ENCODE measurements at places on chromosomes 11 and 22.
A peak's percentile ranks its signal among the peaks of the same experiment; 100 is the strongest.

DNA sequence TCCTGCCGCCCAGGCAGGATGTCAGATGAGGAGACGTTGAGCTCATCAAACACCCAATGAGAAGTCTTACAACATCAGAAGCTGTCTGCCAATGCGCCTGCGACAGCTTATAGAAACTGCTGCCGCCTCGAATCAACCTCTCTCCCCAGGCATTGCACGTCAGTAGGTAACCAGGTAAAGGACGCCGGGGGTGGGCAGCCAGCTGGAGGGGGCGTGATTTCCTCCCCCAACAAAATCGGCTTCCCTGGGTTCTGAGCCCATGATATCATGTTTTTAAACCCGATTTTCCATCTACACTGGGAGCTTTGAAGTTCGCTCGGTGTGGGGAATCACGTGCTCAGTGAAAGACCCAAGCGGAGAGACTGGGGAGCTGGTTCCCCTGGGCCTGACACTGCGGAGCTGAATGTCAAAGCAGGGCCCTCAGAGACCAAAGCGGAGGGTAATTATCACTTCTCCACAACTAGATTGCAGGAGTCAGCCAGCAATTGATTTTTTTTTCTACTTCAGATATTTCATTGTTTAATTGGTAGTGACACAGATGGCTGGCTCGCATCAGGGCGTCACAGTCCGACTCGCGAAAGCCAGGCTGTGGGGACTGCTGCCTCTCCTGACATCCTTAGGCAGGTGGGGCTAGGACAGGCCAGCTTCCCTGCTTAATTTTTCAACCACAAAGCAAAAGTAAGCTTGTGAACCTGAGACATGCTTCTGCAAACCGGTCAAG, 15.4 kb downstream of the FAM83F start:
- DNase-seq, result peak; percentile 42

DNA sequence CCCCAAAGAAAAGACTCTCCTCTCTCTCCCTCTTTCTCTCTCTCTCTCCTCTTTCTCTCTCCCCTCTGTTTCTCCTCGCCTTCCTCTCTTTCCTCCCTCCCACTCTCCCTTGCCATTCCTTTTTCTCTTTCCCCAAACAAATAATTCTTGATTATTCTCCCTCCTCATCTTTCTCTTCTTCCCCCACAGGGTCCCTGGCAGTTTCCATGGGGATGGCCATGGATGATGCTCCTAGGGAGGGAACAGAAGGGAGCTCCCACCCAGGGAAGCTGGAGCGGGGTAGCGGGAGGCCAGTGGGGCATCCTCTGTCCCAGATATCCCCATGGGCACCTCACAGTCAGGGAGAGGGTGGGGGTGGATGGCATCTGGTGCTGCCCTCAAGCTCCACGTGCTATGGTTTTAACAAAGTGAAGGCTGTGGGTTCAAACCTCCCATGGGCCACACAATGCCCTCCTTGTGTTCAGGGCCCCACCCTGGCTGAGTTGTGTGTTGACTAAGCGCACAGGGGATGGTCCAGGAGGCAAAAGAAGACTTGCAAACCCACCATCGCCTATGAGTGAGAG, 266.4 kb downstream of the BUD13 start:
- DNase-seq, result no peak

DNA sequence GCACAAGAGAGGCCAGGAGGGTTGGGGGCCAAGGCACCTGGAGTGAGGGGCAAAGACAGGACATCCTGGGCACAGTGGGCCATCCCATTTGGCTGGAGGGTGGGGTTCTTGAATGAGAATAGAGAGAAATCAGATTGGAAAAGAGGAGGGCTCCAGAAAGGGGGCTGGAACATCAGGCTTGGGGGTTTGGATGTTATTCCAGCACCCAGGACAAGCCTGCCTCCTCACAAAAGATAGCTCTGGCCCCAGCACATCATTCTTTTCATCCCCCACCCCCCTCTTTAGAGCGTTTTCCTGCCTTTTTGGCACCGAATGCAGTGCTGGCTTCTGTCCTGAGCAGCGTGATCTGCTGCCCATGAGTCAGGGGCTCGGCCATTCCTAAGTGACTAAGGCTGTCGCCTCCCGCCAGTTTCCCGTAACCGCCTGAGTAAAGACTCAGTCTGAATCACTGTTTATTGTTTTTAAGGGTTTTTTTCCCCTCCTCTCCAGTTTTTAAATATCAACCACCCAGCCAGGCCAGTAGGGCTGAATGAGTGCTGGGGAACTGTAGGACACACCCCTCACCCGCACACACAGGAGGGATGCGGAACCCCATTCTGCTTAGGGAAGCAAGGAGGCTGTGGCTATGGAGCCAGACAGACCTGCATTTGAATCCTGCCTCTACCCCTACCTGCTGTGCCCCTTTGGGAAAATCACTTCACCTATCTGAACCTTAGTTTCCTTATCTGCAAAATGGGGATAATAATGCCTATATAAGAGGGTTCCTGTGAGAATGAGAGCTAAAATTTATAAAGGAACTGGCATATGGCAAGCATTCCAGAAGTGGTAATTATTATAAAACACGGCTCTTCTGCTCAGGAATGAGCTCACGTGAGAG, 32.4 kb upstream of the NAV2 start:
- DNase-seq, result peak; percentile 70

- no peak for DNase-seq
These were observed 240.0 kb upstream of the LARGE1 start for GRCh38 chr22:34160141-34160783.

DNA sequence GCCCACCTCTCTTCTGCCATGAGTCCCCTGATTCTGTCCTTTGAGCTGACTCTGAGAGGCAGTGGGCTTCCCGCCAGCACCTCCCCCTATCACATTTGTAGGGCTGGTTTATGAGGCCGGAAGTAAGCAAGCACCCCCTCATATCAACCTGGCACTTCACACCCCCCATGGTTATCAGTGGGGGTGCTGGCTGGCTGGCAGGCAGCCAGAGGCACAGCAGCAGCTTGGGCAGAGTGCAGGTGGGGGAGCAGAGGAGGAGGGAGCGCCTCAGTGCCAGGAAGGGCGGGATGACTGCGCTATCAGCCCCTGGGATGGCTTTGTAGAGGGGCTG, 22.9 kb upstream of the CHRM4 start:
- DNase-seq, result no peak

GRCh38 chr11:30914143-30914762, 328.1 kb upstream of the MPPED2 start:
- DNase-seq, result peak; percentile 65

DNA sequence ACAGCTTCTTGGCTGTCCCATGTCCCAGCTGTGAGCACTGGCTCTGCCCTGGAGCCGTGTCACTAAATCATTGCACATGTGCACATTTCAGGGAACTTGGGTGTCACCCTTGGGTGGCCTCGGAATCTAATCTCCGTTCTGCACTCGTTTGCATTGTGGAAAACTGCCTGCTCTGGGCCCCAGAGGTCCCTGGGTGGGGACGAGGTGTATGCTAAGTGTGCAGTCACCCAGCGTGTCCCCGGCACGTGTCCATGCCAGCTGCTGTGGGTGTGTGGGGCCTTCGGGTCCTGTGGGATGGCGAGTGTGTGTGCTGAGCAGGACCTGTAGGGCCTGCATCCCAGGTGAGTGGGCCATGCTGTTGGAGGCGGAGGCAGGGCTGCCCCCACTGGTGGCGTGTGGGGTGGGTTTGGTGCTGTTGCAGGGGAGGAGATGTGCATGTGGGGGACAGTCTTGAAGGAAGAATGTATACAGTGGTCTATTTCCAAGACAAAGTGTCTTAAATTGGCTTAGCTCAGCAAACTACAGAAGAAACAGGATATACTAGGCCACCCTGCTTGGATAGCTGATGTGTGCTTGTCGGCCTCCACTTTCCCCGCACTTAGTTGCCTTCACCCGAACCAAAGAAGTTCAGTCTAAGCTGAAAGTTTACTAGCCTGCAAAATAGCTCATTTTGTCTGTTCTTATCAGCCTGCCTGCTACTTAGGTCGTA, 14.6 kb downstream of the TANGO2 start:
- no peak for DNase-seq

DNA sequence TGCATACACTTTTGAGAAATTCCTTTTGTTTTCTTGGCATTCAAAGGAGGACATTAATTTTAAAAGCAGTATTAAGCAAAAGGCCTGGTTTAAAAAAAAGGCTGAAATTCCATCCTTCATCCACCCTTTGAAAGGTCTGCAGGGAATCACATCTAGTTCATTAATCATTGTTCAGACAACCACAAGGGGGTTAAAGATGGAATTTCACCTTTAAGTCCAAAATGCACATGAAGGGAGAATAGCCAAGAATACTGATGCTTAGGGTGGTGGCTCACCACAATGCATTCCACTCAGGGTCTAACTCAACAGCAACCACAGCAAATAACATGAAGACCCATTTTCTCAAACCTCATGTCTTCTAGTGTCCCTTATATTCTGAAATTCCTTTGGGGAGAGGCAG, 256.9 kb downstream of the CADM1 start:
- DNase-seq, result no peak

GRCh38 chr11:2272228-2272945, 2.0 kb upstream of the ASCL2 start:
- DNase-seq, result no peak

- peak; percentile 72 for DNase-seq
These were observed 12.9 kb downstream of the CD59 start for GRCh38 chr11:33723238-33723881.

- DNase-seq, result no peak
These were observed 442.2 kb downstream of the BUD13 start for GRCh38 chr11:116330439-116331185.

GRCh38 chr11:132559331-132560036, 972.8 kb downstream of the OPCML start:
- DNase-seq, result no peak

- peak; percentile 73 for DNase-seq
These were observed 1.0 kb upstream of the TOB2 start for GRCh38 chr22:41447435-41448188.

- DNase-seq, result no peak
These were observed 15.9 kb upstream of the P2RY2 start for GRCh38 chr11:73201888-73202780.

DNA sequence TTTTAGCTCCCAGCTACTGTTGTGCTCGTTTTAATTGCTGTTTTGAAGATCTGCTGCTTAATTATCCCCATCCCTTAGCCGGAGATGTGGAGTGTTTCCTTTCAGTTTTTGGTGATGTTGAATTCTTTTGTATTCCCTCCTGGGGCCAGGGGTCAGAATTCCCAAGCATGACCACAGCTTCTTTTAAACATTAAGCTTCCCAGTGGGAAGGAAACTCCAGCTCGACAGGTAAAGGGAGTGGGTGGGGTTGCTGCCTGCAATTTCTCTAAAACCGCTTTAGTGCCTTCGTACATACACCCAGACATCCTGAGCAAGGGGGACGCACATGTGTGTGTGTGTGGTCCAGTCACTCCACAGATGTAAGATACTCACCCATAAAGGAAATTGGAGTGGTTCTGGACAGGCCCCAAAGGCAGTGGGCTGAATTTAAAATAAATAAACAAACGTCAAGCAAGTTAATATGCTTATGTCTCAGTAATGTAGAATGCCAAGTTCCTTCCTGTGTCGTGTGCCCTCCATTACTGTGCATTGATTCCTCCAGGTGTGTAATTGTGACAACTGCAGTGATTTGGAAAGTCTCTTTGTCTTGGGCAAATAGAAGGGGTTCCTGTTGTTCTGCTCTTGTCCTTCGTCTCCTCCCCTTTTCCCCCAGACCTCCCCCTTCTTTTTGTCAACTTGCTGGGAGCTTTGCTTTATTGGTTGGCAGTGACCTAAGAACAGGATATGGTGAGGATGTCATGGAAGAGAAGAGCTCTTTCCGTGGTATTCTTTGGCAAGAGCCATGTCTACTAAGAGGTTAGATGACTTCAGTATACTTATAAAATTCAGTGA, 19.2 kb upstream of the ADSL start:
- DNase-seq, result no peak

DNA sequence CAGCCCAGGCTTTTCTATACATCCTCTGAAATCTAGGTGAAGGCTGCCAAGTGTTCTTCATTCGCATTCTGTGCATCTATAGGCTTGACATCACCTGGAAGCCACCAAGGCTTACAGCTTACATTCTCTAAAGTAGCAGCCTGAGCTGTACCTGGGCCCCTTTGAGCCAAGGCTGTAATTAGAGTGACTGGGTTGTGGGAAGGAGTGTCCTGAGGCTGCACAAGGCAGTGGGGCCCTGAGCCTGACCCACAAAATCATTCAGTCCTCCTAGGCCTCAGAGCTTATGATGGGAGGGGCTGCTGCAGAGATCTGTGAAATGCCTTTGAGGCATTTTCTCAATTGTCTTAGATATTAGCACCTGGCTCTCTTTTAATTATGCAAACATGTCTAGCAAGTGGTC, 33.0 kb upstream of the RDX start:
- DNase-seq, result no peak

GRCh38 chr11:2267306-2267850, 3.0 kb downstream of the ASCL2 start:
- no peak for DNase-seq

- DNase-seq, result no peak
These were observed 26.7 kb upstream of the NNMT start for GRCh38 chr11:114269498-114269897.

DNA sequence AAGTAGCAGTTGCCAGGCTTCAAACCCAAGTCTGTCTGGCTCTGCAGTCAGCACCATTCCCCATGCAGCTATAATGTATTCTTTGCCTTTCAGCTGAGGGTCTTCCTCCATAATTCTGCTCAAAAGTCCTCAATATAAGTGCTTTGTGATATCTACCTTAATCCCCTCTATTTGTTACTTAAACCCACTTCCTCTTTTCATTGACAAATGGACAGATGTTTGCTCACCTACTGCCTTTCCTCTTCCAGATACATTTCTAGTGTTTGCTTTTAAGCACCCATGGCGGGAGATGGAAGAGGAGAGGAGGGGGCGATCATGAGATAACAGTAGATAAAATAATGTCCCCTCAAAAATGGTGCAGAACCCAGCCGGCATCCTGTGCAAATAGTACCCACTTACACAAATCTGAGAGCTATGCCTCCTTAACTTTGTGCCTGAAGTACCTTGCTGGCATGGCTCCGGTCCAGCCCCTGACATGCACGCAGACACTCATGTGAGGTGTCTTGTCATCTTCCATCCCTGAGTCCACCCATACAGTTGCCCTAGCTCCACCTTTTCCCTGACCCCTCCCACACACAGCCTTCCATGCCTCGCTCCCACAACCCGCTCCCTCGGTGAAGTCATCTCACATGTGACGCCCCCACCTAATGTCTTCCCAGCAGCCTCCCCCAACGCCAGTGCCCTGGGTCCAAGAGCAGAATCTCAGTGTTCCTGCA, 109.6 kb downstream of the TRIM29 start:
- no peak for DNase-seq

- DNase-seq, result no peak
These were observed 35.2 kb downstream of the SMIM38 start for GRCh38 chr11:69190796-69191536.

DNA sequence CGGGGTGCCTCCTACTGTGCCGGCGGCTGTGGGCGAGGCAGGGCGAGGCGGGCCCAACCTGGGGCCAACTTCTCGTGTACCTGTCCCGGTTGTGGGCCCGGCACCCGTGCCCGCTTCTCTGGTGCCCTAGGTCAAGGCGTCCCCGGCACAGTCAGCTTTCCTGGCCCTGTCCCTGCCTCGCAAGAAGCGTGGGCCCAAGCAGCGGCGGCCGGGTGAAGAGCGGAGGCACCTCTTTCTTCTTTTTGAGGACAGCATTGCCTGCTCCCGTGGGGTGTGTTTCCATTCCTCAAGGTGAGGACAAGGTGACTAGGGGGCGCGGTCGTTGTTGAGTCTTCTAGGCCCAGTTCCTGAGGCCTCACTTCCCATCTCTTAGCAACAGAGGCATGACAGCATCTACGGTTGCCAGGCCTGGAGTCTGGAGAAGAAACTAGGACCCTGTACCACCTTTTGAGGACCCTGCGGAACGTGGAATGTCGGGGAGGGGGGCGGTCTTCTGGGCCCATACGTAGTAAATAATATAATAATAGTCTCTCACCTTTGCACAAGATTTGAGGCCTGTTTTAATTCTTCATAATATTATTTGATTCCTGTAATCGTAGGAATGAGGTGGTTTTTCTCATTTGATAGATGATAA, 418 bp downstream of the ACO2 start:
- DNase-seq, result no peak
